Placental pericyte (primary cell): ENCODE measurements at places on chromosomes 2 and 18. TPM values are rescaled to one million over a fixed set of nuclear protein-coding genes. Genes with fewer than 3 reads are reported as not detected.

The IL36A gene
- total RNA-seq = not detected in 2 replicates

The KCNK3 gene
- 0.22 and 0.29 TPM in 2 replicates for total RNA-seq

The APLF gene
- total RNA-seq = 6.8 and 6.9 TPM in 2 replicates

The ZNF385B gene
- not detected in 2 replicates for total RNA-seq

The ECEL1 gene
- not detected in 2 replicates for total RNA-seq

The FZD7 gene
- 19.0 and 31.8 TPM in 2 replicates for total RNA-seq

The SFTPB gene
- total RNA-seq = not detected in 2 replicates

The EHD3 gene
- total RNA-seq = 6.6 and 67.6 TPM in 2 replicates

The PRLH gene
- total RNA-seq = not detected in 2 replicates

The EN1 gene
- total RNA-seq = not detected in 2 replicates

The UGT1A8 gene
- not detected in 2 replicates for total RNA-seq

The DSEL gene
- total RNA-seq = 13.8 and 60.4 TPM in 2 replicates

The FOXI3 gene
- total RNA-seq = not detected in 2 replicates

The ALPP gene
- under 0.01 TPM in 1 of 2 replicates, not detected in the other for total RNA-seq

The FAM237A gene
- total RNA-seq = not detected in 2 replicates

The RIT2 gene
- not detected in 2 replicates for total RNA-seq

The ADD2 gene
- total RNA-seq = 0.14 TPM in 1 of 2 replicates, not detected in the other

The TUBB8B gene
- not detected in 2 replicates for total RNA-seq

The NTSR2 gene
- total RNA-seq = not detected in 2 replicates

The RANBP2 gene
- 64.1 and 97.5 TPM in 2 replicates for total RNA-seq

The CXCR1 gene
- not detected in 2 replicates for total RNA-seq

The RESP18 gene
- not detected in 2 replicates for total RNA-seq
